ENCODE measurements at places on chromosomes 16 and 17. TPM values are rescaled to one million over a fixed set of nuclear protein-coding genes. Genes with fewer than 3 reads are reported as not detected.
A peak's percentile ranks its signal among the peaks of the same experiment; 100 is the strongest.

DNA sequence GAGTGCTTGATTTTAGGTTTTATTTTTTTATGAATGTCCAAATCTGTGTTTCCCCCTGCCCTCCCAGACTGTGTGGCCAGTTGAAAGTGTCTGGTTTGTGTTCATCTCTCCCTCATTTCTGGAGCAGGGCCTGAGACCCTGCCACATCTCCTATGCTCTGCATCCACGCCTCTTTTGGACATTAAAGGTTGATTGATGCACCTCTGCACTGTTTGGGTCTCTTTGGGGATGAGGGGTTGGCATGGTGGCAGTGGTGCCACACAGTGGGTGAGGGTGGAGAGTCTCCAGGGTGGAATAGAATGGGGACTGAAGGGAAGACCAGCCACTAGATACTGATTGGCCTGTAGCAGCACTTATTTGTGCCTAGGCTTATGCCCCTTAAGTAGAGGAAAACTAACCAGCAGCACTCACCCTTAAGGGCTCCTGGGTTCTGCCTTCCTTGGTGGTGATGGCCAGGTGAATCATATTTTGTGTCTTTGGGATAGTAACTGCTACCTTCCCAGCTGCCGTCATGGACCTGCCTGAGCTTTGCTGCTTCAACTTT is 7.9 kb downstream of the DYNLL2 start:
- no peaks in the 10 kb centered on the region for H3K27me3 ChIP-seq
- H3K36me3 ChIP-seq, result peaks cover 26% of the 10 kb centered on the region
- no peak for DNase-seq

DNA sequence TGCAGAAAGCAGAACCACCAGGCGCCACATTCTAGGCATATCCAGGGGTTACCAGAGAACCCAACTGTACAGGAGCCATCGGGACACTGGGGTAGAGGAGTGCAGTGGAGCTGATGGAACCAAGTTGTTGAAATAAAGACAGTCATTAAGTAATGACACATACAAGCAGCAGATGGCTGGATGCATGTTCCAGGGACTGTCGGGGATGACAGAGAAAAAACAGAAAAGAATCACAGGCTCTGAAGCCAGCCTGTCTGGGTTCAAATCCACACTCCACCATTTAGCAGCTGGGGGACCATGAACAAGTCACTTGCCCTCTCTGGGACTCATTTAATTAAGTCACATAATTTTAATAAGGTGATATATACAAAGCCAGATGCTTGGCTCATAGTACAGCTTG is 117.1 kb downstream of the ZNF423 start:
- H3K4me1 ChIP-seq, result no peaks in the 10 kb centered on the region
- H3K36me3 ChIP-seq, result no peaks in the 10 kb centered on the region
- no peak overlapping the region for H3K27ac ChIP-seq
- H3K27me3 ChIP-seq, result no peaks in the 10 kb centered on the region
- no peak for DNase-seq

GRCh38 chr17:4525691-4526397 is 27.2 kb downstream of the SPNS2 start:
- no peaks in the 10 kb centered on the region for H3K4me1 ChIP-seq
- no peaks in the 10 kb centered on the region for H3K36me3 ChIP-seq
- H3K27ac ChIP-seq, result no peak overlapping the region
- no peak overlapping the region for H3K4me3 ChIP-seq
- H3K27me3 ChIP-seq, result no peaks in the 10 kb centered on the region

The VMO1 gene
- 1.1 TPM for total RNA-seq

The BEAN1 gene
- total RNA-seq, result not detected

GRCh38 chr17:42117397-42118125 is 3.6 kb downstream of the KAT2A start:
- no peak overlapping the region for H3K4me3 ChIP-seq
- no peak for DNase-seq
- H3K36me3 ChIP-seq, result peaks cover 6% of the 10 kb centered on the region
- H3K27me3 ChIP-seq, result no peaks in the 10 kb centered on the region

The FGF11 gene
- 5.3 TPM for total RNA-seq

The ITGAX gene
- total RNA-seq, result 146 TPM

The GRAP gene
- total RNA-seq, result 15.9 TPM

The MAPT gene
- total RNA-seq, result 2.1 TPM

DNA sequence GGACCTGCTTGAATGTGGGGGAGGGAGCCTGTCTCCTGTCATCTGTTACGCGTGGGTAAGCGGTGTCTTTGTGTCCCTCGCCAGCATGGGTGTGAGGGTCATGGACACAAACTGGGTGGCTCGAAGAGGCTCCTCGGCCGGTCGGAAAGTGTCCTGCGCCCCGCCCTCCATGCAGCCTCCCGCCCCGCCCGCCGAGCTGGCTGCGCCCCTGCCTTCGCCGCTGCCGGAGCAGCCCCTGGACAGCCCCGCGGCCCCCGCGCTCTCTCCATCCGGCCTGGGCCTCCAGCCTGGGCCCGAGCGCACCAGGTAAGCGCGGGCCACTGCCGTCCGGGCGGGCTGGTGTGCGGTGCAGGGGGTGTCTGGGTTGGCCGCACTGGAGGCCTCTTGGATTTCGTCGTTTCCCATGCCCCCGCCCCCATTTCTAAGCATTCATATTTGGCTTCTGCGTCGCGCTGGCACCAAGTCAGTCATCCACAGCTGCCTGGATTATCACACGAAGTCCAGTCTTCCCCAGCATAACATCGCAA is 43.8 kb downstream of the ELAC2 start:
- no peaks in the 10 kb centered on the region for H3K4me1 ChIP-seq
- DNase-seq, result no peak

GRCh38 chr16:12026741-12027490 is 50.4 kb downstream of the SNX29 start:
- H3K27ac ChIP-seq, result no peak overlapping the region
- DNase-seq, result no peak
- peaks cover 6% of the 10 kb centered on the region for H3K4me1 ChIP-seq
- H3K27me3 ChIP-seq, result no peaks in the 10 kb centered on the region
- H3K36me3 ChIP-seq, result no peaks in the 10 kb centered on the region

The OR1A1 gene
- not detected for total RNA-seq

GRCh38 chr17:82244413-82245133 is 15.7 kb downstream of the SLC16A3 start:
- no peaks in the 10 kb centered on the region for H3K27me3 ChIP-seq
- no peak for DNase-seq
- peak overlapping the region; percentile 49 for H3K27ac ChIP-seq
- peaks cover 9% of the 10 kb centered on the region for H3K36me3 ChIP-seq
- peaks cover 38% of the 10 kb centered on the region for H3K4me1 ChIP-seq
- no peak overlapping the region for H3K4me3 ChIP-seq

DNA sequence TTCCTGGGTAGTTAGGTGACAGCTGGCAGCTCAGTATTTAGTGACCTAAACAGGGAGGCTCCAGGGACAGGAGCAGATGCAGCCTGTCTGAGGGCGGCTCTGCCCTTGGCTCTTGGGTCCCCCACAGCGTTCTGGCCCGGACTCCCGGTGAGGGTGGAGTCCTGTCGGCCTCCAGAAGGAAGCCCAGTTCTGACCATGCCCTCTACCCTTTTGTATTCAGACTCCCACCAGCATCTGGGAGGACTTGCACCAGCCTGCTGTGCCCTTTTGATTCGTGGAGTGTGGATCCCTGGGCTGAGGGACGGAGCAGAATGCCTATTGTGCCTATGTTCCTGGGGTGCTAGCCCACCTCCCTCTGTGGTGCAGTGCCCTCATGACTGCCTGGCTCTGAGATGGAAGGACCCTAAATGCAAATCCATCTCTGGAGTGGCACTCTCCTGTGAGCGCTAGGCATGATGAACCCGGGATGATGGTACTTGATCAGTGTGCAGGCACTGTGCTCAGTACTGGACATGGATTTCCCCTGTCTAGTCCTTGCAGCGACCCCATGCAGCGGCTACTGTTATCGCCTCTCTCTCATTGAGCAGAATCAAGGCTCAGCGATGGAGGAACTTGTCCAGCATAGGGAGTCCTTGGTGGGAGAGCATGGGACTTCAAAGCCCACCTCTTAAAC is 123.1 kb downstream of the SNX29 start:
- H3K4me1 ChIP-seq, result peaks cover 6% of the 10 kb centered on the region
- H3K27ac ChIP-seq, result no peak overlapping the region
- no peaks in the 10 kb centered on the region for H3K27me3 ChIP-seq
- no peak for DNase-seq

DNA sequence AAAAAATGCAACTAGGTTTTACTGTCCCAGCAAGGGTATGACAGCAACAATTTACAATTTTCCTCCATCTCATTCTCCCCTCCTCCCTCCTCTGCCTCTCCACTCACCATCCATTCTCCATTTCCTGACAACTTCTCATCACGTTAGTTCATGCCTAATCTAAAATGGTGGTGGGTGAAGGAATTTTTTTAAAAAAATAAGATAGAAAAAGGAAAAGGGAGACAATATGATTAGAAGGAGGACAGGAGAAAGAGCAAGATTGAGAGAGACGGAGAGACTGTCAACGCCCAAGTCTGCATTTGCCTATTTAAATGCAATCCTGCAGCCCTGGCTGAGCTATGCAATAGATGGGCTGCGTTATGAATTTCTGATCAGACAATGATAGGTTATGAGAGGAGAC is 380.7 kb upstream of the PSMD7 start:
- no peak overlapping the region for H3K4me3 ChIP-seq
- H3K27me3 ChIP-seq, result peaks cover 5% of the 10 kb centered on the region
- DNase-seq, result no peak
- no peaks in the 10 kb centered on the region for H3K4me1 ChIP-seq
- H3K27ac ChIP-seq, result no peak overlapping the region

- DNase-seq, result peak; percentile 15
- H3K4me3 ChIP-seq, result peak overlapping the region; percentile 89
- no peak overlapping the region for H3K27ac ChIP-seq
- peaks cover 14% of the 10 kb centered on the region for H3K4me1 ChIP-seq
- H3K27me3 ChIP-seq, result peaks cover 46% of the 10 kb centered on the region
Measured at GRCh38 chr17:46978489-46979146, 435 bp downstream of the RPRML start.

DNA sequence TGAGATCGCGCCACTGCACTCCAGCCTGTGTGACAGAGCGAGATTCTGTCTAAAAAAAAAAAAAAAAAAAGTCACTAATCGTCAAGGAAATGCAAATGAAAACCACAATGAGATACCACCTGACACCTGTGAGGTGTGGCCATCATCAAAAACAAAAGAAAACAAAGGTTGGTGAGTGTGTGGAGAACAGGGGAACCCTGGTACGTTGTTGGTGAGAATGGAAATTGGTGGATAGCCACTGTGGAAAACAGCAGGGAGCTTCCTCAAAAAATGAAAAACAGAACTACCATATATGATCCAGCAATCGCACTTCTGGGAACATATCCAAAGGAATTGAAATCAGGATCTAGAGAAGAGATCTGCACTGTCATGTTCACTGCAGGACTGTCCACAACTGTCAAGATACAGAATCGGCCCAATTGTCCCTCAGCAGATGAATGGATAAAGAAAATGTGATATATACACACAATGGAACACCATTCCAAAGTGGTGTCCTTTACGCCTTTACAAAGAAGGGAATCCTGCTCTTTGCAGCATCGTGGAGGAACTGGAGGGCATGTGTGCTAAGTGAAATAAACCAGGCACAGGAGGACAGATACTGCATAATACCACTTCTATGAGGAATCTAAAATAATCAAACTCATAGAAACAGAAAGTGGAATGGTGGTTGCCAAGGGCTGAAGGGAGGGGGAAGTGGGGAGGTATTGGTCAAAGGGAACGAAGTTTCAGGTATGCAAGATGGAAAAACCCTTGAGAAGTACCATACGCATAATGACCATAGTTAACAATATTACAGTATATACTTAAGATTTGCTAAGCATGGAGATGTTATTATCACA is 63.5 kb upstream of the PLCG2 start:
- no peaks in the 10 kb centered on the region for H3K36me3 ChIP-seq
- peak overlapping the region; percentile 61 for H3K27ac ChIP-seq
- no peak for DNase-seq

GRCh38 chr17:4482338-4483011 is 16.2 kb upstream of the SPNS2 start:
- no peak overlapping the region for H3K27ac ChIP-seq
- peaks cover 50% of the 10 kb centered on the region for H3K4me1 ChIP-seq
- no peaks in the 10 kb centered on the region for H3K36me3 ChIP-seq
- DNase-seq, result no peak
- no peaks in the 10 kb centered on the region for H3K27me3 ChIP-seq
- no peak overlapping the region for H3K4me3 ChIP-seq

The TLCD3A gene
- total RNA-seq, result 6.6 TPM

GRCh38 chr17:66702106-66702936 is 132.6 kb upstream of the CACNG5 start:
- peaks cover 26% of the 10 kb centered on the region for H3K36me3 ChIP-seq
- H3K4me1 ChIP-seq, result peaks cover 26% of the 10 kb centered on the region
- peak overlapping the region; percentile 3 for H3K27ac ChIP-seq
- H3K4me3 ChIP-seq, result no peak overlapping the region

GRCh38 chr16:80616362-80616761 is 75.6 kb downstream of the DYNLRB2 start:
- no peak overlapping the region for H3K4me3 ChIP-seq
- H3K27me3 ChIP-seq, result no peaks in the 10 kb centered on the region
- DNase-seq, result no peak
- peaks cover 9% of the 10 kb centered on the region for H3K36me3 ChIP-seq
- no peak overlapping the region for H3K27ac ChIP-seq
- H3K4me1 ChIP-seq, result no peaks in the 10 kb centered on the region

The PITPNM3 gene
- total RNA-seq, result 0.70 TPM

GRCh38 chr16:48561960-48562393 is 48.0 kb downstream of the N4BP1 start:
- H3K4me3 ChIP-seq, result peak overlapping the region; percentile 6
- H3K27ac ChIP-seq, result peak overlapping the region; percentile 83
- DNase-seq, result no peak
- H3K36me3 ChIP-seq, result peaks cover 13% of the 10 kb centered on the region
- no peaks in the 10 kb centered on the region for H3K27me3 ChIP-seq
- peaks cover 62% of the 10 kb centered on the region for H3K4me1 ChIP-seq

The DNAH3 gene
- total RNA-seq, result 0.02 TPM

GRCh38 chr16:27199235-27199586 is 4.1 kb upstream of the KDM8 start:
- no peak overlapping the region for H3K27ac ChIP-seq
- peaks cover 74% of the 10 kb centered on the region for H3K4me1 ChIP-seq
- no peak for DNase-seq
- no peaks in the 10 kb centered on the region for H3K27me3 ChIP-seq
- no peak overlapping the region for H3K4me3 ChIP-seq

DNA sequence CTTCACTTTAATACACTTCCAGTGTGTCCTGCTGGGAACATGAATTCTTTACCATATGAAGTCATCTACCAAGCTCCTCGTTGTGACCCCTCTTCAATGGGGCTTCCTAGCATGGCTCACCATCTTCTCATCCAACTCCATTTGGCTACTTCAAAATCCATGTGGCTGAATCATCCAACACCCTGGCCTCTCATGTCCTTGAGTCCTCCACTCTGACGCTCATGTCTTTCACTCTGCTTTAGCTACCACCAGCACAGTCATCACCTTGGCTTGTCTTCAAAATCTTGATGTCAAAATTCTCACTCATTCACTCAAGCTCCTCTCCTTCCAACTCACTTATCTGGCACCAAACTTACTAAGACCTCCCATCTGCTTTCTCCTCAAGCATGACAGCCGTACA is 35.8 kb downstream of the AMFR start:
- H3K36me3 ChIP-seq, result peaks cover 28% of the 10 kb centered on the region
- H3K4me3 ChIP-seq, result no peak overlapping the region
- peaks cover 6% of the 10 kb centered on the region for H3K4me1 ChIP-seq
- no peaks in the 10 kb centered on the region for H3K27me3 ChIP-seq

The PDILT gene
- total RNA-seq, result not detected

- no peaks in the 10 kb centered on the region for H3K36me3 ChIP-seq
- DNase-seq, result no peak
- no peaks in the 10 kb centered on the region for H3K27me3 ChIP-seq
- peak overlapping the region; percentile 88 for H3K4me3 ChIP-seq
Measured at GRCh38 chr17:75077072-75077495, 10.7 kb upstream of the SLC16A5 start.

GRCh38 chr17:556431-556995 is 158.1 kb downstream of the VPS53 start:
- H3K27me3 ChIP-seq, result no peaks in the 10 kb centered on the region
- H3K4me3 ChIP-seq, result no peak overlapping the region
- H3K4me1 ChIP-seq, result peaks cover 42% of the 10 kb centered on the region
- peaks cover 5% of the 10 kb centered on the region for H3K36me3 ChIP-seq
- DNase-seq, result no peak

Data from activated T-cell treated with anti-CD3 and anti-CD28 coated beads, Interleukin-2, amount 50 U/mL, for 72 hours (primary cell).